ENCODE measurements at places on chromosomes 12 and 14. TPM values are rescaled to one million over a fixed set of nuclear protein-coding genes. Genes with fewer than 3 reads are reported as not detected.

DNA sequence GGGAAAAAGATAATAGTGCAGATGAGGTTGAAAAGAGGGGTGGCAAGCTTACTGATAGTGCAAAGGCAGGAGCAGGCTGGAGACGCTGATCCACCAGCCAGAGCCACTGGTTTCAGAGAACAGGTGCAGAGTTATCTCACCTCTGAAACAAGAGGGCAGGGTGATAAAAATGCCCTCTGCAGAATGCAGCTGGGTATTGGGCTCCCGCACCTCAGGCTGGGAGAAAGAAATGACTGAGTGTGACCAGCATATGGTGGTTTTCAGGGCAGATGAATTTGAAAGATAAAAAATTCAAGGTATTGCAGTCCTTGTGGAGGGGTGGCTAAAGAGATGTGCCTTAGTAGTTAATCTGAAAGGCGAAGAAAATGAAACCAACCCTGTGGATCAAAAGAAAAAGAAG is 2.9 kb upstream of the TMEM30B start:
- DNase-seq: no peak

GRCh38 chr12:123717350-123717749 is 5.2 kb downstream of the ATP6V0A2 start:
- DNase-seq: no peak

- no peak for DNase-seq
Observed at GRCh38 chr14:92513966-92514843, 624 bp downstream of the RIN3 start.

DNA sequence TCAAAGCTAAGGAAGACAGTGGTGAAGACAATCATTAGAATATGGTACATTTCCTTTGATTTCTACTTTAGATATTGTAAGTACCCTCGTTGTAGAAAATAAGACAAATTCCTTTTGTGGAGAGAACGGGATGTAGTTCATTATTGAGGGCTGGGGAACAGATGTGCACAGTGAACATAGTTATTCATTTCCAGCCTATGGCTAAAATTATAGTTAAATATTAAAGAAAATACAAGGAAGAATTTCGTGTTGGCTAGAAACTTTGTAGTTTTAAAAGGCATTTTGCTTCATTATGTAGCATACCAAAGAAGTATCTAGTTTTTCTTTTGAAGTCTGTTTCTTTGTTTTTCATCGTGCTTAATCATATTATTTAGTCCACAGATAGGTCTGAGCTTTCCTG is 201.8 kb downstream of the ESR2 start:
- DNase-seq: no peak

- no peak for DNase-seq
Observed at GRCh38 chr14:25908277-25909044, 689.4 kb downstream of the NOVA1 start.

DNA sequence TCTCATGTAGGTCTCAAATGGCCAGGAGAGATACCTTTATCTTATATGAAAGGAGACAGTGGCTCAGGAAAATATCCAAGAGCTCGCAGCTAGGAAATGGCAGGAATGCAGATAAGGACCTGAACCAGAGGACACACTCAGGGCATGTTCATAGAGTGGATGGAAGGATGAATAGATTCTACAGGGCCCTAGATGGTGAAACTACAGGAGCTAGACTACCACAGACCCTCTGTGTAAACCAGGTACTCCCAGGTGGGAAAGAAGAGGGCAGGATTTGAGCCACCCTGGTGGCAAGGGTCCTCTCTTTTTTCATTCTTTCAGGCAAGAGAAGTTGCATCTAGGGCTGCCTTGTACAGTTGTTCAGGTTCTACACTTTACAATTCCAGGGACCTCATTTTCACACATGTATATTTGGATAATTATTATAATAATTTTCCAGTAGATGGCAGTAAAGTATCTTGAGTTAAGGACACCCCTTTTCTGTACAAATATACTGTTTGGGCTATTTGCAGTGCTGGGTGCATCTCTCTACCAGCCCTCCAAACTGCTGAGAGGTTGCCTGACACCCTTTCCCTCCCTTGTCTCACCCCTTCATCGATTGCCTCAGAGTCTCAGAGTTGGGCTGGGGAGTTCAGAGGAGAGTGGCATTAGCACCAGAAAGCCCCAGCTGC is 10.5 kb upstream of the ZDHHC22 start:
- no peak for DNase-seq

DNA sequence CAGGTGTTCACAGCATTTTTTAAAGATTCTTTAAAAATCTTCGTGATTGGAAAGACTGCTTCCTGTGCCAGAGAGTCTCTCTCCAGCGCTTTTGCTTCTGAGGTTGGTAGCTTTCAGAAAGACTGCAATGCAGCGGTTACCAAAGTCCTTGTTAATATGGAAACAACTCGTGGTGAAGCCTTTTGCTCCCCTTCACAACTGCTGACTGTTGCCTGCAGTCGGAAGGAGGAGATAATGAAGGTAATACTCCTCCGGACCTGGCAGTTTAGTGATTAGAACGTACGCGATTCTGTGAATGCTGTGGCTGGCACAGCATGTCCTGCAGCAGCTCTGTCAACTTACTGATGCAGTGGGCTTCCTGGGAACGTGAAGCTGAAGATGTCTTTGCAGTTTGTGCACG is 50.9 kb downstream of the TRAF3 start:
- no peak for DNase-seq

GPR135 gene
- 3.4 TPM for total RNA-seq

ANKS1B gene
- total RNA-seq: 10.6 TPM

All from mucosa of gallbladder (tissue), 1 donor.